Activated T-cell treated with anti-CD3 and anti-CD28 coated beads, Interleukin-2, amount 50 U/mL, for 72 hours (primary cell): ENCODE measurements at places on chromosomes 3 and 15.

GRCh38 chr3:23129817-23130216, 73.3 kb upstream of the UBE2E2 start:
- no peak for DNase-seq

DNA sequence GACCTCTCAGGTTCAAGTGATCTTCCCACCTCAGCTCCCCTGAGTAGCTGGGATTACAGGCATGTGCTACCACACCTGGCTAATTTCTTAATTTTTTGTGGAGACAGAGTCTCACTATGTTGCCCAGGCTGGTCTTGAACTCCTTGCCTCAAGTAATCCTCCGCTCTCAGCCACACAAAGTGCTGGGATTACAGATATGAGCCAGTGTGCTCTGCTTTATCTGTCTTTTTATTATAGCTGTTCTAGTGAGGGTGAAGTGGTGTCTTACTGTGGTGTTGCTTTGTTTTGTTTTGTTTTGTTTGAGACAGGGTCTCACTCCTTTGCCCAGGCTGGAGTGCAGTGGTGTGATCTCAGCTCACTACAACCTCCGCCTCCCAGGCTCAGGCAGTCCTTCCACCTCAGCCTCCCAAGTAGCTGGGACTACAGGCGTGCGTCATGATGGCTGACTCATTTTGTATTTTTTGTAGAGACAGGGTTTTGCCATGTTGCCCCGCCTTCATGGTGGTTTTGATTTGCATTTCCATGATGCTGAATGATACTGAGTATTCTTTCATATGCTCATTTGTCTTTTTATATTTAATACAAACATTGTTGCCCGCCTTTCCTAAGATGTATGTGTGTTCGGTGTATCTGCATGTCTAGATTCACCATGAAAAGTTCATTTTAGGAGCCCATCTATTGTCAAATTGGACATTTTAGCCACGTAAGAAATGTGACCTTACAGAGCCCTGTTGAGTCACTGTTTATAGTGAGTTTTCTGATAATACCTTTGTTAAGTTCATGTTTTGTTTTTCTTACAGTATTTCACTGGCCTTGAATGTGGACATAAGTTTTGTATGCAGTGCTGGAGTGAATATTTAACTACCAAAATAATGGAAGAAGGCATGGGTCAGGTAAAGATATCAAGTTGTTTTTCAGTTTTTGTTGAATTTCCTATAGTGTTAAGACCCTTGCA, 80.6 kb downstream of the ARIH1 start:
- DNase-seq = peak; percentile 40

DNA sequence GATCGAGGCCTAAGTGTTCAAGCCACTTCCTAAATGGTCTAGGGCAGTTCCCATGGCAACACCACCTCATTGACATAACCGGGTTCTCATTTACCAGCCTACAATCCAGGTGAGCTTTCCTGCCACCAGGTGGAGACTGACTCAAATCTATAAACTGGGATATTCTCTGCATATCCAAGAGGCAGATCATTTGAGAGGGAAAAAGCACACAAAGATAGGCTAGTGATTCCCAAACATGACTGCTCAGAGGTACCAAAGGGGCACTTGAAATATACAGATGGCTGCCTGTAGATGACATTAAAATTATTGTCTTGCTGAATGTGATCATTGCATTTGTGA, 141.3 kb upstream of the PROK2 start:
- no peak for DNase-seq

DNA sequence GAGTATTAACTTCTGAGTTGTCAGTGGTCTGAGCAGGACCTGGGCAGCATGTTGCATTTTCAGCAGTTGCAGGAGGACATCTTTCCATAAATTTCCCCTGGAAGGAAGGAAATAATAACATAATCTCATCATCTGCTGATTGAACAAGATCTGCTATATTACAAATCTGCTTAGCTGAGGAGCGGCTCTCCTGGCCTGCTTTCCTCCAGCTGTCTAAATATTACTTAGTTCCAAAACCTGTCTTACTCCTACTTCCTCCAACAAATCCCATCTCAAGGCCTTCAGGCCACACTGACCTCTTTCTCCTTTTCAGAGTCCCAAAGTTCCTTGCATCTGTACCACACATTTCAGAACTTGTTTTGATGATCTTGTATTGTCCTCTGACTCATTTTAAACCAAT, 364.4 kb upstream of the MCTP2 start:
- DNase-seq = no peak
